ENCODE measurements at places on chromosomes 7 and 10.

- DNase-seq: no peak
Measured at GRCh38 chr10:70967591-70968587, 79.5 kb upstream of the PCBD1 start.

- no peak for DNase-seq
Measured at GRCh38 chr10:22551681-22552365, 162.6 kb downstream of the PIP4K2A start.

- no peak for DNase-seq
Measured at GRCh38 chr10:37654466-37654865, 202.9 kb downstream of the ZNF248 start.

GRCh38 chr10:13939391-13939790, 352.6 kb downstream of the PRPF18 start:
- DNase-seq: no peak

GRCh38 chr7:64992971-64993370, 2.1 kb upstream of the ZNF117 start:
- DNase-seq: no peak

GRCh38 chr7:110938165-110938564, 152.8 kb upstream of the LRRN3 start:
- no peak for DNase-seq

DNA sequence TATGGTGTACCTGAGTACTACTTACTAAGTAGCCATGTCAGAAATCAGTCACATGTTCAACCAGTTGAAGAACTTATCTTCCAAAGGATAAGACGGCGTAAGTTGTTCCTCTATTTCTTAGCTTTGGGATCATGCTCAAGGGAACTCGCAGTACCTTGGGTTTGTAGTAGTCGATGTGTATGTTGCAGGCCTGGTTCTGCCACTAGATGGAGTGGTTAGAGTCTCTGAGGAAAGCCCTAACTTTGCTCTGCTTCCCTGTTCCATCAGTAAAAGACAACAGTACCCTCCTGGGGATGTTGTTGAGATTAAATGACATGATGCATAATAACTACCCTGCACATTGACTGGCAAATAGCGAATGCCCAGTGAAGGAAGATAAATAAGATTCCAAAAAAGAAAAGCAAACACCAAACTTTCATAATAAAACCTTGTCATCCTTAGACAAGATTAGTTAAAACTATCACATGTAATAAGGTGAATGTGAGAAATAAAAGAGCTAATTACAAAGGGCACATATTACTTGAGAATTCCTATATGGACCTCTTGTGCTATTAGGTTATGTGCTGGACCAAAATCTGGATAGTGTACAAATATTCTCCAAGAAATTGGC, 165.9 kb downstream of the ABCA13 start:
- DNase-seq: peak; percentile 43

GRCh38 chr10:78570633-78571235, 498.0 kb upstream of the ZMIZ1 start:
- peak; percentile 39 for DNase-seq

DNA sequence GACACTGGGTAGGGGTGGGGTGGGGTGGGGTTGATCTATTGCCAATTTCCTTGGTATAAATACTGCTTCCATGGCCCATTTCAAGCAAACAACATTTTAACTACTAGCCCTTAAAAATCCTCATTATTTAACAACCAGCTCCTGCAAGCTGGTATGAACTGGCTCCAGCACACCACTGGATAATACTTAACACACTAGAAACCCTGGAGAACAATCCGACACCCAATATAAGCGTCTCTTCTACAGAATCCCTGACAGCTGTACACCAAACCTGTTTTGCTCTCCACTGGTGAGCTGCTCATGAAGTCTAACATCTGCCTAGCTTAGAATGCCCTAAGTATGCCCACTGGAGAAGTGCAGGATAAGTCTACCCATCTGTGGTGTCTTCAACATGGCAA, 116.8 kb downstream of the HIPK2 start:
- no peak for DNase-seq

GRCh38 chr10:73408061-73408460, 5.8 kb downstream of the ANXA7 start:
- DNase-seq: no peak

DNA sequence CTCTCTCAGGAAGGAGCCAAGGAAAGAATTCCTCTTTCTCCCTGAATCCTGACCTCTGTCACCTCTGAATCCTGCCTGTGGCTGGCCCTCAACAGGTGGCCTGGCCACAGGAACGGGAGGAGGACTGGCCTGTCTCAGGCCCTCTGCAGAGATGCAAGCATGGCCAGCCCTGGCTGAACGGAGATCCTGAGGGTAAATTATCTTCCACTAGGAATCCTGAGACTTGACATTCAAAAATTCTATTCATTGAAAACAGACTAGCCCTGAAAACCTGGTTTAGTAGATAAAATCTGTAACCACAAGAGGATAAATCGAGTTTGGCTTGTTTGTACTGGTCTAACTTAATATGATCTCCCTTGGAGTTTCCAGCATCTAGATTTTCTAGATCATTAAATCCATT, 579.3 kb downstream of the LRMDA start:
- no peak for DNase-seq

GRCh38 chr10:31721096-31721495, 207.5 kb downstream of the ARHGAP12 start:
- DNase-seq: no peak

DNA sequence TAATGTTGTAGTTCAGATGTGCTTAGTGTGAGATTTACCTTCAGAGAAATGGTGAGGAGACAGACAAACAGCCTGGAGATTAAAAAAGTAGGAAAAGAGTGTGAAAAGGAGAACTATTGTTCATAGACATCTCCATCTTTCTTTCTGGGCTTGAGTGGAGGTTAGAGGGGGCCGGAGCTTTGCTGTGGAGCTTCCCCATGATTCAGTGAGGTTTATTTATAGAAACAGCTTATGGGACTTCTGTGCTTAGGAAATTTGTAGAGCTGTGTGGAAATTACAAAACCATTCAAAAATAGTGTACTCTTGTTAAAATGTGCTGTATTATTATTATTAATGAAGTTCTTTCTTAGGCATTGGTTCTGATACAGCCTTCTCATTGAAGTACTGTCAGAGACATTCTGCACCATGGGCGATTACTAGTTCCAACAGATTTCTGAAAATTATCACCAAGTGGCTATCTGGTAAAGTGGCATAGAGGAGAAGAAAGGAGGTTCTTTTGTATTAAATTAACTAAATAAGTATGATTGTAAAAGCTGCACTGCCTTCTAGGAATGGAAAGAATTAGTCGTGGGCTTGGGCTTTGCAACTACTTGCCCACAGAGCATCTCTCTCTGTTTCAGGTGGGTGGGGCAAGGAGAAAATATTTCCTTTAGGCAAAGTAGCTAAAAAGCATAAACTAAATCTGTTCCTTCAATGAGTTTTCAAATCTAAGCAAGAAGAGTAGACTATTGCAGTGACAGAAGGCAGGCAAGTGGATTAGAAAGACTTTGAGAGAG, 8.7 kb upstream of the TCAF1 start:
- no peak for DNase-seq

DNA sequence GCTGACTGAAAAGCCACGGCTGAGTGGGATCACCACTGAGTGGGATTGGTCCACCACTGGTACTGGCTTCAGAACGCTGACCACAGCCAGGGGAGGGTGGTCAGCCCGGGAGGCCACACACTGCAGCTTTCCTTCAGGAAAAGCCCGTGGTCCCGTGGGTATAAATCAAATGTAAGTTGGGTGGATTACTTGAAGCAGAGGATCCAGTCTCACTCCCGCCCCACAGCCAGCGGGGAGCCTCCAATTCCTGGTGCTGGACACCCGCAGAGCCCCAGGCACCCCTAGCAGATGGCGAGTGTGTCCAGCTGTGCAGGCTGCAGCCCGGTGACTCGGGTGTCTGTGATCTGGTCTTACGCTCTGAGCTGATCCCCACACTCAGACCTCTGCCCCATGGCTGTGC, 231.1 kb upstream of the ZNF32 start:
- DNase-seq: no peak

Measured in frontal cortex (tissue), 4 donors.